ENCODE measurements at places on chromosomes 12 and 14.
A peak's percentile ranks its signal among the peaks of the same experiment; 100 is the strongest.

DNA sequence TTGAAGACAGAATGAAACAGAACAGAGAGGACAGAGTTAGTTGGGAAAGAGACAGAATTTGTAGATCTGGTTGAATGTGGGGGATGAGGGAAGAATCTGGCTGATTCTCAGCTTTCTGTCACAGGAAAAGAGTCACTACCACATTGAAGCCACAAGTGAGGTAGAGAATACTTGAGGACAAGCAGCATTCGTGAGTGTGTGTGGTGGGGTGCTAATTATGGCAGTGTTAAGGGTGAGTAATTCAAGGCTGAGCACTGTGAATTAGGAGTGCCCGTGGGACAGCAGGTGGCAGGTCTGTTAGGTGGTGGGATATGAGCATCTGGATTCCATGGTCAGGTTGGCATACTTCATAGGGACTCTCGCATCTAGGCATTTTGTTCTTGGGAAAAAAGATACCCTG is 347.4 kb upstream of the PRICKLE1 start:
- no peak for DNase-seq

DNA sequence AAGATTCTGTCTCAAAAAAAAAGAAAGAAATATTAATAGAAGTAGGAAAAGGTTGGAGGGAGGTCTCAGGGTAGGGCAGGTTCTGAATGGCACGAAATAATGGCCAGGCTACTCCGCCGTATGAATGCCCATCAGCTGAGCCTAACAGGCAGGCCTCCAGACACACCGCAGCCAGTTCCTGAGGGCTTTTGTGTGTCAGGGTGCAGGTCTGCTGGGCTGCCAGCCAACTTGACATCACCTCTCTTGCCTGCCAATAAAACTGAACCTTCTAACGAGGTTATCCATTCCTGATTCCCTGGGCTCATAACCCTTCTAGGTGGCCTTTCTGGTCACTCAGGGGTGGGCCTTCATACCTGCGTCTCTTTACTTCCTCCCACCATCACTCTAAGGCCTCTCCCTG is 3.0 kb downstream of the IFI27 start:
- DNase-seq: no peak

GRCh38 chr12:96225994-96226399 is 31.8 kb downstream of the ELK3 start:
- DNase-seq: no peak

GRCh38 chr12:96985515-96986362 is 78.7 kb downstream of the NEDD1 start:
- DNase-seq: peak; percentile 33

- DNase-seq: no peak
Measured at GRCh38 chr14:92993302-92993701, 70.4 kb downstream of the CHGA start.

GRCh38 chr12:15752785-15753184 is 36.4 kb downstream of the EPS8 start:
- DNase-seq: no peak

GRCh38 chr14:90301668-90302090 is 30.1 kb downstream of the NRDE2 start:
- no peak for DNase-seq

- DNase-seq: no peak
Measured at GRCh38 chr12:62396750-62397149, 69.9 kb upstream of the MON2 start.

DNA sequence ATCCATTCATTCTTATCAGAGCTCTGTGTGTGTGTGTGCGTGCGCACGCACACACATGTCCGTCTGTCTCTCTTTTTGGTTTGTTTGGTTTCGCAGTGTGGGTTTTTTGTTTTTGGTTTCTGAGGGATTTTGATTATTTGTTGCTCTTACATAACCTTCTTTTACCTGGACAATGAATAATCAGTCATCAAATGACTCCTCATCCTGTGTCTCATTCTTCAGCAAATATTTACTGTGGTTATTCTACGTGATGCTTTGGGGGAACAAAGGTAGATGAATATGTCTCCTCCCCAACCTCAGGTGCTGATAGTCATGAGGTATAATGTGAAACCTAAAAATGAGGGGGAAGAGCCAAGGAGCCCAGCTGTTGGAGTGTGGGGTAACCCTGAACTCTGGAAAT is 92.4 kb downstream of the SAMD4A start:
- no peak for DNase-seq

DNA sequence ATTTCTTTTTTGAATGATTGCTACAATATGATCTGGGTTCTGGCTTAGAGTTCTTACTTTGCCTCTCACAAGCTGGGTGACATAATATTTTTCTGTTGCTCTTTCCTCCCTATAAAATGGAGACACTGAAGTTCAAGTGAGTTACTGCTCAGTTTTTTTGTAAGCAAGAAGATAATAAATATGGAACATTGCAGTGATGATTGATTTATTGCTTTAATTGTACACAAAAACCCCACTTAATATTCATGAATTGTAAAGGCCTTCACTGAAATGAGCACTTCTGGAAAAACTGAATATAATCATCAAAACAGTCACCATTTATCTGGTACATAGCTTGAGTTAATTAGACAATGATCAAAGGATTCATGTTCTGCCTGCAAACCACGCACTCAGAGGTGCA is 71.8 kb upstream of the NAP1L1 start:
- no peak for DNase-seq
